Dermis microvascular lymphatic vessel endothelial cell (primary cell): ENCODE measurements at places on chromosomes 12 and 14. TPM values are rescaled to one million over a fixed set of nuclear protein-coding genes. Genes with fewer than 3 reads are reported as not detected.
A peak's percentile ranks its signal among the peaks of the same experiment; 100 is the strongest.

DNA sequence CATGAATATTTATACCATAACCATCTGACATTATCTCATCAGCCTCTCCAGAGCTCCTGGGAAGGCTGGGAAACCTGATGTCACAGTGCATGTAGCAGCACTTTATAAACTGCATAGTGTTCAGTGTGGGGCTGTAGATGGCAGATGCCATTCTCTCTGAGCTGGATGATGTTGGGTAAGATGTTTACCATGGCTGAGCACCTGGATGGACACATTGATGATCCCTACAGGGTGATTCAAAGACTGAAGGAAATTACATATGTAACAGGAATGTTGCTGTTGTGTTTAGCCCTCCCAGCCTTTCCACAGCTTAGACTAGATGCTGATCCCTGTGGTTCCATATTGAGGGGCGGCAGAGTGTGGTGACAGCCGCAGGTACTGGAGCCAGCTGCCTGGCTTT lies 37.4 kb downstream of the IFT43 start:
- DNase-seq, result no peak

DNA sequence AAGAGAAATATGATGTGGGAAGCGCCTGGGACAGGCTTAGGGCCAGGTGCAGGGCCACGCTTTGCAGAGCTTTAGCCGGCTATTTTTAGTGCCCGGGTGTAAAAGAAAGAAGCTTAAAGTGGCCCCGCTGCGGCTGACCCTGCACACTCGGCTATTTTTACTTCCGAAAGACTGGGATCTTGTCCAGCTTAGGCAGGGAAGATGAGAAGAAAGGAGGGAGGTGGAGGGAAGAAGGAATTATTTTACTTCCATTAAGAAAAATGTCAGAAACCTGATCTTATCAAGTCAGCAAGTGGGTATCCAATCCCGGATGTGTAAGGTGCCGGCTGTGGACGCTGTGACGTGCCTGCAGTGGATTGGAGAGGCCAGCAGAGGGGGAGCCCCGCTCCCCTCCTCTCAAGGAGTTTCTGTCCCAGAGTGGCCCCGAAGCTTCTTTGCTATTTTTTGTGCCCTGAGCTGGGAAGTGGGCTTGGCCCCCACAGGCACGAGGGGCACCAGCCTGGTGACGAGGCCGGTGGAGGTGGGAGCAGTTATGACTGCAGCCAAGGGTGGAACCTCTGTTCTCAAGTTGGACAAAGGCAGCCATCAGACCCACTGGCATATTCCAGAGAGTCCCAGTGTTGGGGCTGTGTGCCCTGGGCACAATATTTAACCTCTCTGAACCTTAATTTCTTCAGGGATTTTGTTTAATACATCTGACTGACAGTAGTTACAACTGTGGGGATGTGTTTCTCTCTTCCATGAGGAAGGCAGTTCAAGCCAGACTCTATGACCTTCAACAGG lies 97.7 kb downstream of the ESRRB start:
- peak; percentile 3 for DNase-seq

- DNase-seq, result peak; percentile 22
These were observed at the start of gene TRMT61A for GRCh38 chr14:103528587-103529382. Gene TRMT61A, plus strand, starts transcription at chr14:103529196. Its CDS starts 783 bp downstream, at chr14:103529979.

Gene FLVCR2
- 1.6 and 1.8 TPM in 2 replicates for total RNA-seq

Gene LIN7A
- 0.13 TPM in 2 replicates for total RNA-seq

Gene DENND5B
- 5.9 and 8.9 TPM in 2 replicates for total RNA-seq

Gene STAT2
- 44.3 and 63.1 TPM in 2 replicates for total RNA-seq

DNA sequence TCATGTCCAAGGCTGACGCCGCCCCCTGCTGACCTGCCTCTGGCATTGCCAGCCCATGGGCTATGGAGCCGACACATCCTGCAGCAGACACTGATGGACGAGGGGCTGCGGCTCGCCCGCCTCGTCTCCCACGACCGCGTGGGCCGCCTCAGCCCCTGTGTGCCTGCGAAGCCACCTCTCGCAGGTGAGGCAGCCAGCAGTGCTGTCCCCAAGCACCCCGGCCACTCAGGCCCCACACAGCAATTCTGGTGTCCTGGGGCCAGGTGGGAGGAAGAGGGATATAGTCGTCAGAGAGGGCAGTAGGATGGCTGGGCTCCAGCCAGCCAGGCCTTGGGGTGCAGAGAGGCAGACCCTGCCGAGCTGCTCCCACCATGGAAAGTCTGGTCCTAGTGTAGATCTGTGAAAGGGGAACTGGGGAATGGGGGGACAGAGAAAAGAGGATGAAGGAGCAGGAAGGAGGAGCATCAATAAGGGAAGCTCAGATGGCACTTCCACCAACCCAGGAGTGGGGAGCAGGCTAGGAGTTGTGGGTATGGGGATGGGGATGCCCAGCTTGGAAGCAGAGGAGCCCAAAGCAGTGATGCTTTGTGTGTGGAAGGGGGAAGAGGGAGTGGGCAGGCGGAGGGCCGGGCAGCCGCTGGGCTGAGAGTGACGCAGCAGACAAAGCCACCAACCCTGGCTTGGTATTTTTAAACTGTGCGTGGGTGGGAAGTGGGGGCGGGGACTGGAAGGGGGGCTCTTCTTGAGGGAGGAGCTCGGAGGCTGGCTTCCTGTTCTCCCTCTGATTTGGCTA lies 4.7 kb downstream of the NAB2 start:
- DNase-seq, result peak; percentile 62

DNA sequence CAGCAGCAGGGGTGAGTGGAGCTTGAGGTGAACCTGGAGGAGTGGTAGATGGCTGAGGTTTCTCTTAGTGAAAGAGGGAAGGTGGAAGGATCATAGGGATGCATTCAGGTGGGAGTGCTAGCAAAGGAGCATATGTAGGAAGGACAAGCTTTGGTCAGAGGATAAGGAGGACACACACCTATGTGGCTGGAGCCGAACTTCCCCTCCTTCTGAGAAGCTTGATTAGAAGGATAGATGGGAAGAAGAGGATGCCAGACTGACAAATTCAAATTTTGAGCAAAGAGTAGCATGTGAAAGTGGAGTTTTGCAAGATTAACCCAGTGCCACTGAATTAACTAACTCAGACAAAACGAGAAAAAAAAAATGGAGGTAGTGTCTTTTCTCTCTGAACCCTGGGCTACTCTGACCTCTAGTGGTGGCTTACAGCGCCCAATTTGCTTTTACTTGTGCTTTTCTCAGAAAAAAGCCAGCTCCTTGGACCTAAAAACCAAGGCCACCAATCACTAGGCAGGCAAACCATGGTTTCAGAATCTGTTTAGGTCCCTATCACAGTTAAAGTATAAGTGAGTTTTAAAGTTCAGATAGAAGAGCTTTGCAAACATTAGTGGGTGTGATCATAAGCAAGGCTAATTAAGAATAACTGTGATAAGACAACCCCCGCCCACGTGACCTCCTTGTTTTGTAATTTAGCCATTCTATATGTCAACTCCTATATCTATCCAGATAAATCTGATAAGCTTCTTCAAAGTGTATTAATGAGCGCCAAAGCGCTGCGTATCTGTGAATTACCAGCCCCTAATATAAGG lies 15.5 kb downstream of the EMP1 start:
- DNase-seq, result peak; percentile 65
